ENCODE measurements at places on chromosomes 1 and 21. TPM values are rescaled to one million over a fixed set of nuclear protein-coding genes. Genes with fewer than 3 reads are reported as not detected.

Gene SPATA45
- polyA plus RNA-seq = not detected

Gene CXADR
- polyA plus RNA-seq = 39.2 TPM

Gene APCS
- polyA plus RNA-seq = not detected

Gene AGL
- 5.9 TPM for polyA plus RNA-seq

Gene SLC1A7
- polyA plus RNA-seq = 0.73 TPM

Gene NAXE
- 64.8 TPM for polyA plus RNA-seq

Gene OVAAL
- polyA plus RNA-seq = not detected

Gene GPR52
- polyA plus RNA-seq = 0.15 TPM

Gene MMEL1
- polyA plus RNA-seq = 22.6 TPM

Gene VWA1
- polyA plus RNA-seq = 1.1 TPM

Gene FAM163A
- polyA plus RNA-seq = 1.6 TPM

Gene LRRC53
- polyA plus RNA-seq = 0.03 TPM

Gene PRDM15
- 5.1 TPM for polyA plus RNA-seq

Gene ALDH9A1
- 65.1 TPM for polyA plus RNA-seq

Gene SPRR5
- polyA plus RNA-seq = not detected

Gene RAB42
- 4.9 TPM for polyA plus RNA-seq

Gene MASP2
- polyA plus RNA-seq = not detected

Gene CELA2A
- 1.6 TPM for polyA plus RNA-seq

Gene RPF1
- 41.1 TPM for polyA plus RNA-seq

Gene PEA15
- 41.5 TPM for polyA plus RNA-seq

Gene GPR153
- polyA plus RNA-seq = 34.9 TPM

Gene GCSAML
- polyA plus RNA-seq = 0.81 TPM

Gene AZIN2
- polyA plus RNA-seq = not detected

Gene C2CD2
- polyA plus RNA-seq = 2.9 TPM

Gene MEX3A
- under 0.01 TPM for polyA plus RNA-seq

Gene TMEM200B
- 3.9 TPM for polyA plus RNA-seq

Gene S100A8
- polyA plus RNA-seq = 10.2 TPM

Gene DCST1
- polyA plus RNA-seq = 0.10 TPM

Gene AMY1C
- not detected for polyA plus RNA-seq

Gene HAPLN2
- polyA plus RNA-seq = 0.82 TPM
